ENCODE measurements at places on chromosomes 4 and X. TPM values are rescaled to one million over a fixed set of nuclear protein-coding genes. Genes with fewer than 3 reads are reported as not detected.

GRCh38 chr4:7358100-7358735 is 76.5 kb downstream of the PSAPL1 start:
- peak; percentile 56 for DNase-seq

Gene USP17L22
- not detected for total RNA-seq

- no peak for DNase-seq
Observed at GRCh38 chr4:185307136-185307950, 88.4 kb downstream of the LRP2BP start.

Gene SUPT20HL1
- total RNA-seq, result not detected

Data from kidney (tissue), 22 donors.